ENCODE measurements at places on chromosomes 6 and 20. TPM values are rescaled to one million over a fixed set of nuclear protein-coding genes. Genes with fewer than 3 reads are reported as not detected.

ESR1 gene
- total RNA-seq: not detected

GNMT gene
- total RNA-seq: not detected

HCK gene
- total RNA-seq: 0.06 TPM

PNLDC1 gene
- total RNA-seq: 1.3 TPM

ULBP3 gene
- total RNA-seq: 5.3 TPM

APOBEC2 gene
- not detected for total RNA-seq

TMEM200A gene
- total RNA-seq: 0.19 TPM

BMP6 gene
- total RNA-seq: 330 TPM

CLIC1 gene
- total RNA-seq: 347 TPM

BTBD3 gene
- 43.7 TPM for total RNA-seq

MACROD2 gene
- total RNA-seq: 1.3 TPM

BPIFB4 gene
- total RNA-seq: not detected

SPATA25 gene
- 0.49 TPM for total RNA-seq

SEMG1 gene
- not detected for total RNA-seq

KCNQ5 gene
- under 0.01 TPM for total RNA-seq

CALHM4 gene
- total RNA-seq: 0.25 TPM

TRDN gene
- not detected for total RNA-seq

RHAG gene
- not detected for total RNA-seq

NRSN1 gene
- total RNA-seq: not detected

SCRT2 gene
- total RNA-seq: not detected

CARMIL1 gene
- 6.8 TPM for total RNA-seq

C20orf204 gene
- total RNA-seq: 2.8 TPM

TRIM40 gene
- total RNA-seq: not detected

VIP gene
- 0.16 TPM for total RNA-seq

CST5 gene
- total RNA-seq: not detected

CDSN gene
- not detected for total RNA-seq
